ENCODE measurements at places on chromosomes 1 and 21.

DNA sequence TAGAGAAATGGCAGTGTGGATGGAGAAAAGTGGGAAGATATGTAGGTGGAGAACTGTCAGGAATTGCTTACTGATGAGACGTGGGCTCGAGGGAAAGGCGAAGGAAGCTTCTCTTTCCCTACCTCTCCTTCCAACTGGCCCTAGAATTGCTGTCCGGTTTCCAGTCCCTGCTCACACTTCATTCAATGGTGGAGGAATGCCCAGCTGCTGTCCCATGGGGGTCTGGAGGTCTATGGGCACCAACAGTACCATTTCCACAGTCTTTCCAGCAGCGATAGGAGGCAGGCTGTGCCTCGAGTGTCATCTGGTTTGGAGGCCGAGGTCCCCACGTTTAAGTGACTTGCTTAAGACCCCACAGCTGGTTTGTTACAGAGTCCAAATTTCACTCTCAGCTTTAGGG, 31.5 kb upstream of the CD1D start:
- no peak for DNase-seq

DNA sequence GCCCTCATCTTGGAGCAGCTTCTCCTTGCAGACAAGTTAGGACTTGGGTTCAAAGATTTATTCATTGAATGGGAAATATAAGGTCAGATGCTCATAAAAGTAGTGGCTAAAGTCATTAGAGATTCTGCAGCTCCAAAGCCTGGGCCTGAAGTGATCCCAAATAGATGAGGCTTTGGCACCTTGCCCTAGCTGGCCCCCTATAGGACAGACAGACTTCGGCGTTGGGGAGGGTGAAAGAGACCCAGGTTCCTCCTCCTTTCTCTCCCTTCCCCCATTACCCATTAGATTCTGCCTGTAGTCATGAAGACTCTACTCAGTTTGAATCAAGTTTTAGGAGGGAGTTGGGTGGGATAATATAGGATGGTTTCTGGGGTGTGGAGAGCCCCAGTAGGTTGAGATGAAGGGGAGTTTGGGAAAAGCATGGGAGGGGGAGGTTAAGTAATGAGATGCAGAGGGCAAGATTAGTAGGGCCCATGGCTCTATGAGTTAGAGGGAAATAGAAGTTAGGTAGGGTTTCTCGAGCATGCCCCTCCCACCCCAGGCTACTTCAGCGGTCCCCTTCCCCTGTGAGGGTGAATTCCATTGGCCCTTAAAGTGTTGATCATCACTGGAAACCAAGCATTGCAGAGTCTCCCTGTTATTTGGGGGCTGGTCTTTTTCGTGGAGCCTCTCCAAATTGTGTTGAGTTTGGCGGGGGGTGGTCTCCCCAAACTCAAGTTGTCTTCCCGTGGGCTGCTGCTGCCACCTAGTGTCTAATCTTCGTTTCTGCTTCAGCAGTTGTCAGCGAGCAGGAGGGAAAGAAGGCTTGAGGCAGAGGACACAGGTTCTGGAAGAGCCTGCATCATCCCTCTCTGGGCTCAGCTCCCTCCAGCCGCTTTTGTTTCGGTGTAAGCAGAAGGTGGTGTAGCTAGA, 2.1 kb upstream of the AHDC1 start:
- peak; percentile 65 for DNase-seq

DNA sequence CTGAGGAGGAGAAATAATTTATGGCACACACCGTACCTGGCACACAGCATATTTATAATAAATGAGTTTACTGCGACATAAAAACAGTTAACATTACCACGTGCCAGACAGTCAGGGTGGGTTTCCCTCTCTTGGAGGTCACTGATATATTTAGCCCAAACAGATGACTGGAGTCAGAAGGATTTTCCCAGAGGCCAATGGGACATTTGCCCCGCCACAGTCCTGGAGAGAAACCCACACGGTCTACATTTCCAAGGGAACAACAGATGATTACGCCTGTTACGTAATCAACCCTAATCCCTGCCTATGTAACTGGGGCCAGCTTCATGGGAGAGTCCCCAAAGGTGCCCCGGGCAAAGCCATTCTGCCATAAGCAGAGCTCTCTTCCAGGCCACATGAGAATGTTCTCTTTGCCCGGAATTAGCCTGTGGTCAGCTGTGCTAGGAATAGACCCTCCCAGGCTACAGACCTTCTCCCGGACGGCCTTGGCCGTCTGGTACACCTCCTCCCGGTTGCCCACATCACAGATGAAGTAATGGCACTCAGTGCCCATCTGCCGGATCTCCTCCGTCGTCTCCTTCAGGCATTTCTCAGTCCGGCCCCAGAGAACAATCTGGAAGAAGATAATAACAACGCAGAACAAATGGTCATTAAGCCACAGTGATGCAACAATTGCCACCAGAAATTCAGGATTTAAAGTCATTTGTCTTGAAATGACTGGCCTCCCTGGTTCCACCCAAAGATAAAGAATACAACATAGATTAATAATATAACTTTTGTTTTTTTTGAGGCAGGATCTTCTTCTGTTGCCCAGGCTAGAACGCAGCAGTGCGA, 37.7 kb downstream of the DHRS3 start:
- no peak for DNase-seq

DNA sequence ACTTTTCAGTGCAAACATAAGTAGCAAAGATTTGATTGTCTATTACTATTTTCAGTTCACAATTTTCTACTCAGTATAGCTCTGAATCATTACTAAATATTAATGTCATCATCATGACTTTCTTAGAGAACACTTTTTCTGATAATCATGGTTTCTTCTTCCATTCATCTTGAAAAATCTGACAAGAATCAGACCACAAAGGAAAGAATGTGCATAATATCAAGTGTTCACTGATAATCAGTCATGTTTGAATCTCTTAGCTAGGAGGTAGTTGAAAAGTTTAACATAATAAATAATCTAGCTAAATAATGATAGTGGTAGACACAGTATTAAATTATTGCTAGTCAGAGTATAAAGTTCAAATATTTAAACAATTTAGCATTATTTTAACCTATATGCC, 133.2 kb downstream of the BRINP3 start:
- no peak for DNase-seq

DNA sequence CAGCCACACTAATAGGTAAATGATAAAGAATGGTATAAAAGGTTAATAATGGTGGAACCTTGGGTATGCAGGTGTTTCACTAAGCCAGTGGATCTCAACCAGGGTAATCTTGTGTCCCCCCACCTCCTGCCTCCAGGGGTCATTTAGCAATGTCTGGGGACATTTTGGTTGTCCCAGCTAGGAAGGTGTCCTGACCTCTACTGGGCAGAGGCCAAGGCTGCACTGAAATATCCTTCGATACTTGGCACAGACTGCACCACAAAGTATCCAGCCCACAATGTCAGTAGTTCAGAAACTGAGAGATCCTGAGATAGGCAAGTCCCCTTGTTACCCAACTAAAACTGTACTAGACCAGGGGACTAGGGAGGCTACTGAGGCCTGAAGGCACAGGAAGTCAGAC, 113.6 kb upstream of the TIAM1 start:
- DNase-seq = no peak

- no peak for DNase-seq
Observed at GRCh38 chr1:199776768-199777497, 250.6 kb upstream of the NR5A2 start.

GRCh38 chr1:46188295-46189030, 9.8 kb downstream of the POMGNT1 start:
- DNase-seq = no peak

DNA sequence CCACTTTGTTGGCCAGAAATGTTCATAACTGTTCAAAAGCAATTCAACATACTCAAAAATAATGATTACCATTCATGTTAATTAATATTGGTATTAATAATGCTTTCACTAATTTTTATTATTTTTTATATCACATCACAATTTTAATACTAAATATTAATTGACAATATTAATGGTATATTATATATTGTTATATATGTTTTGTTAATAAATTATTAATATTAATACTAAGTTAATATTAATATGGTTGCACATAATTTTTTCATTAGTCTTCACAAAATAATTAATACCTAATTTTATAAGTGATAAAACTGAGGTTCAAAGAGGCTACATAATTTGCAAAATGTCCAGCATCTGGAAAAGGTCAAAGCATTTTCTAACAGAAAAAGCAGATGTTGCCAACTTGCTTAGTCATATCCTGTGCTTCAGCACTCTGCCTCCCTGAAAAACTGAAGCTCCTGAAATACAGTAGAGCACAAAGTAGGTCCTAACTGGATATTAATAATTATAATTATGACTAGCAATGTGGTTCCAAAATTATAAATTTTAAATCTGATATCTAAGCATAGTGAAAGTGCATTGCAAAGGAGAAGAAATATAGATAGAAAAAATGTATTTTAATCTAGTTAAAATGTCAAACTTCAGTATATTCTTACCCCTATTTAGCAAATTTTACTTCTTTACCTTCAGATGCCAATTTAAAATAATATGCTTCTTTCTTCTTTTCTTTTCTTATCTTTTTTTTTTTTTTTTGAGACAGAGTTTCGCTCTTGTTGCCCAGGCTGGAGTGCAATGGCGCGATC, 123.2 kb upstream of the TNFSF4 start:
- DNase-seq = no peak

DNA sequence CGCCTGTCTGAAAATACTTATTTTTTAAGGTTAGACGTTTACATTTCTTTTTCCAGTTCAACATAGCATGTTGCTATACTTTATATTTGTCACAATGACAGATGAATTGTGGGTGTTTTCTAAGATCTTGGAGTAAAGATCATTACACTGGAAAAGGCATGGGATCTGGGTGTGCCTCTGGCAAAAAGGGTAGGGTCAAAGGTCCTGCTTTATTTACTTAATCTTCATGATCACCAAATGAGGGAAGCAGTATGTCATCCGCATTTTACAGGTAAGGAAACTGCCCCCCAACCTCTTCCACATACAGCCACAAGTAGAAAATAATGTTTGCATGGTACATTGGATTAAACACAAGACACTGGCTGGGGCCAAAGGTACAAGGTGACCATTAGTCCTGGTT, 12.5 kb upstream of the SMPDL3B start:
- DNase-seq = no peak

DNA sequence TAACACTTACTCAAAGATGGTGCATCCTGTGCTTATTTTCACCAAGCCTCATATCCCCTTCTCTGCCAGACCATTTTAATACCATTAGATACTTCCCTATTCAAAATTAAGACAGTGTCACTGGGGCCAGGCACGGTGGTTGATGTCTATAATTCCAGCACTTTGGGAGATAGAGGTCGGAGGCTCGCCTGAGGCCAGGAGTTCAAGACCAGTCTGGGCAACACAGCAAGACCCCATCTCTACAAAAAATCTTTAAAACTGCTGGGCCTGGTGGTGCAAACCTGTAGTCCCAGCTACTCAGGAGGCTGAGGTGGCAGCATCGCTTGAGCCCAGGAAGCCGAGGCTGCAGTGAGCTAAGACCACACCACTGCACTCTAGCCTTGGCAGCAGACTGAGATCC, 28.2 kb downstream of the APP start:
- DNase-seq = no peak

DNA sequence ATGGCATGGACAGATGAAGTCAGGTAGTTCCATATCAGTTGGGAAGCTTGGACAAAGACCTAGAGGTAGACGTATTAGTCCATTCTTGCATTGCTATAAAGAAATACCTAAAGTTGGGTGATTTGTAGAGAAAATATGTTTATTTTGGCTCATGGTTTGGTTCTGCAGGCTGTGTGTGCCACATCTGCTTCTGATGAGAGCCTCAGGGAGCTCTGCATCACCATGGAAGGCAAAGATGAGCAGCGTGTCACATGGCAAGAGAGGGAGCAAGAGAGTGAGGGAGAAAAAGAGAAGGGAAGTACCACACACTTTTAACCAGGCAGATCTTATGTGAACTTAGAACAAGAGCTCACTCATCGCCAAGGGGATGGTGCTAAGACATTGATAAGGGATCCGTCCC, 9.0 kb downstream of the TSACC start:
- DNase-seq = no peak

GRCh38 chr1:36155408-36156328, at the start of gene MAP7D1:
TSS of gene MAP7D1 (plus strand) at chr1:36156160. CDS start at chr1:36156418, 258 bp downstream.
- DNase-seq = peak; percentile 89

- DNase-seq = no peak
Observed at GRCh38 chr1:54857746-54858561, 29.0 kb downstream of the DHCR24 start.

GRCh38 chr1:204325944-204326343, 33.8 kb downstream of the PLEKHA6 start:
- no peak for DNase-seq

Measured in activated naive CD4-positive, alpha-beta T cell treated with anti-CD3 and anti-CD28 coated beads, Interleukin-2, amount 50 U/mL, for 16 hours (primary cell).